ENCODE measurements at places on chromosomes 6 and 20.
A peak's percentile ranks its signal among the peaks of the same experiment; 100 is the strongest.

- DNase-seq = no peak
These were observed 3.5 kb upstream of the GRM4 start for GRCh38 chr6:34149452-34149810.

DNA sequence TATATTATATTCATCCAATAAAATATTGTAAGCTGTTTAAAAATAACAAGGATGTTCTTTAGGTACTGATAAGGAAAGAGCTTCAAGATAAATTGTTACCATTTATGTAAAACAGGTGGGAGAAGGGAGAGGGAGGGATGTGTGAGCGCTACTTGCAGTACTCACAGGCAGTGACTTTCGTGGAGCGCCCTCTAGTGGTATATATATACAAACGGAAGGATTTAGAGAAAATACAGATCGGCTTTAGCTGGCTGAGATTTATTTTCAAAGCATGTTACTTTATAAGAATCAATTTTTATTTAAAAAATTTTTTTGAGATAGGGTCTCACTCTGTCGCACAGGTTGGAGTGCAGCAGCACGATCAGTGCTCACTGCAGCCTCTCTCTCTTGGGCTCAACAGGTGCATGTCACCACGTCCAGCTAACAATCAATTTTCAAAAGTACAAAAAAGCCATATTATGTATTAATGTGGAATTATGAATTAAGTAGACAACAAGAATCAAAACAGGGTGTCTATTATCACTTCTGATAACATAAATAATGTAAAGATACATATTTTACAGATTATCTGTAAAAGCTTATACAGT, 3.3 kb upstream of the MOG start:
- peak; percentile 94 for DNase-seq

DNA sequence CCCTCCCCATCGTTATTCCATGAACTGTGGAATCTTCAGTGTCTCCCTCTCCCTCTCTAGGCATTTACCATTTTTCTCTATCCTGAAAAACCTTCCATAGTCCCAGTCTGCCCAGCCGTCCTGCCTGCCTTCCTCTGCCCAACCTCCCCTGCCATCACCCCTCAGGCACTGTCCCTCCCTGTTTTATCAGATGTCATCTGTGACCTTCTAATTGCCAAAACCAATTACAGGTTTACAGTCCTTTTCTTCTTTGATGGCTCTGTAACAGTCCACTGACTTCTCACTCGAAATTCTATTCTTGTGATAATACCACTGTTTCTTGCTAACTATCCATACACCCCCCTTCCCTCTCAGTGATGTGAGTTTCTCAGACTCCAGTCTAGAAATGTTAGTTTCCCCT, 2.3 kb upstream of the SLC23A2 start:
- no peak for DNase-seq

DNA sequence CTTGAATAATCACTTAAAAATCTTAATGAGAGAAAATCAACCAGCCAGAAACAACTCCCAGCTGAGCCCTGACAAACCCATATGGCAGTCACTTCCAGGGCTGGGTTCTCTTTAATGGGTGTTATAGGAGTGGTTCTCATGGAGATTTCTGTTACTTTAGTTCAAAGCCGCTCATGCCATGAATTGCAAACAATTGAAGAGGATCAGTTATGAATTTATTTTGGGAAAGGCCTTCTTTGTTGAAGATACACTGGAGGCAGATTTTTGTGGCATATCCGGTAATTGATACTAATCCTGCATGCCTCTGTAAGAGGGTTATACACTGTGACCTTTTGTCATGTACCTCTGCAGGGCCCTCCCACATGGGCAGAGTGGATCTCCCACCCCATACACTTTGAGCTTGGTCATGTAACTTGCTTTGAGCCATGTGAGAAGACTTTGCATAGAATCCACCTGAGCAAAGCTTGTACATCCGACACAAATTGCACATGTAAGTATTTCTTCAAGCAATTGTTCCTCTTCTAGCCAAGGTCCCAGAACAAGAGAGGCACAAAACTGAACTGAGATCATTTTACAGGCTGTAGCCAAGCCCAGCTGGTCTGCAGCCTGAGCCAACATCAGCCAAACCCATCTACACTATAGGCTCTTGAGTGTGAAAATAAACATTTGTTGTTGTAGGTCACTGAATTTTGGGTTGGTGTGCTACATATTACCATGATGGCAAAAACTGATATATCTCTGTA, 492.3 kb downstream of the PREX1 start:
- DNase-seq = peak; percentile 51

- DNase-seq = no peak
These were observed 5.0 kb downstream of the GCNT2 start for GRCh38 chr6:10526156-10526555.

- DNase-seq = no peak
These were observed 25.5 kb upstream of the FKBP1A start for GRCh38 chr20:1418350-1418749.
